ENCODE measurements at places on chromosomes 13 and 19.
A peak's percentile ranks its signal among the peaks of the same experiment; 100 is the strongest.

GRCh38 chr19:679418-680286 is 3.5 kb downstream of the FSTL3 start:
- peak; percentile 78 for DNase-seq

DNA sequence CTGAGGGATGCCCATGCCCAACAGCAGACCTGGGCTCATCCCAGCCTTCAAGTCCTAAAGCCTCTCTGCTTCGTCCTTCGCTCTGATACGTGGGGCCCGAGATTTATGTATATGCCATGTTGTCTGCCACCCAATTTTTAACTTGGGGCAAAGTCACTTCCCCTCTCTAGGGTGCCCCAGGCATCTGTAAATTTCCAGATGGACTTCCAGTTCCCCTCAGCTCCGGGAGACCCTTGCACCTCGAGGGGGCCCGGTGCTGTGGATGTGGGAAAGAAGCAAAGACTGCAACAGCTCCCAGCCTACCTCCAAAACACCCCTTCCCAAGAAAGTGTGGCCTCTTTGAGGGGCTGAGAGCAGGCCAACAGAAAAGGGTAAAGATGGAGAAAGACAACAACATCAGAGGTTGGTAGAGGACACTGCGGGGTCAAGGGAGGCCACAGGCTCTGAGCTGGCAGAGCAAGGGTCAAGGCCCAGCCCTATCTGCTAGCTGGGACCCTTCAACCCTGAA is 97.4 kb downstream of the STK24 start:
- DNase-seq: no peak

- DNase-seq: no peak
Observed at GRCh38 chr19:45355910-45356309, 14.5 kb downstream of the ERCC2 start.

- DNase-seq: peak; percentile 64
Observed at GRCh38 chr13:36418022-36418805, 14.1 kb upstream of the CCNA1 start.

- no peak for DNase-seq
Observed at GRCh38 chr19:21052902-21053301, 29.1 kb upstream of the ZNF714 start.

- DNase-seq: no peak
Observed at GRCh38 chr13:42992764-42993122, 702 bp upstream of the EPSTI1 start.

DNA sequence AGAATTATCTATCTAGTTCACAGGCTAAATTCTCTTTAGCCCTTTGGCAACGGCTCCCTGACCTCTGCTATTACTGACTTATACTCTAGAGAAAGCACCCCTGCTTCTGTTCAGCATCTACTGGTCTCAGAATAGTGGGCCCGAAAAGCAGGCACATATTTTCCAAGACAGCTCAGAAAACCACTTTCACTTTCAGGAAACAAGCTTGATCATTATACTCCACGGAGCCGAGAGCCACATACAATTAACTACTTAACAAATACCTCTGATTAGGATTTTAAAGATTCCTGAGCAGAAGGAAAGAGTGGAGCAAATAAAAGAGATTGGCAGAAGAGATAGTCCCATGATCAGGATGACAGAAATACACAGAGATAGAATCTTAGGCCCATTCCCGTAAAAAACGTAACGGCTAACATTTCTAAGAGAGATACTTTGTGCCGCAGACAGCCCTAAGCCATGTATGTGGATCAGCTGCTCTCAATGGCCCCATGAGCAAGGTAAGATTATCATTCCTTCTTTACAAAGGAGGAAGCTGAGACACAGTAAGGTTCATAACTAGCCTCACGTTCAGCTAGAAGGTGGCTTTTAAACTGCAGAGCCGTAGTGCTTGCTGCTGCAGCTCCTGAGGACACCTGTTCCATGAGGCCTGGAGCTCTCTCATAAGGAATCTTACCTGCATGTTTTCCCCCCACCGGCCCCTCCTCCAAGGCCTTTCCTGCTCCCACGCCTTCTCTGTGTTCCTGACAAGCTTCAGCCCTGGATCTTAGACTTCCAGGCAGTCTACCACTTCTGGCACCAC is 227.2 kb downstream of the FOXO1 start:
- DNase-seq: no peak

DNA sequence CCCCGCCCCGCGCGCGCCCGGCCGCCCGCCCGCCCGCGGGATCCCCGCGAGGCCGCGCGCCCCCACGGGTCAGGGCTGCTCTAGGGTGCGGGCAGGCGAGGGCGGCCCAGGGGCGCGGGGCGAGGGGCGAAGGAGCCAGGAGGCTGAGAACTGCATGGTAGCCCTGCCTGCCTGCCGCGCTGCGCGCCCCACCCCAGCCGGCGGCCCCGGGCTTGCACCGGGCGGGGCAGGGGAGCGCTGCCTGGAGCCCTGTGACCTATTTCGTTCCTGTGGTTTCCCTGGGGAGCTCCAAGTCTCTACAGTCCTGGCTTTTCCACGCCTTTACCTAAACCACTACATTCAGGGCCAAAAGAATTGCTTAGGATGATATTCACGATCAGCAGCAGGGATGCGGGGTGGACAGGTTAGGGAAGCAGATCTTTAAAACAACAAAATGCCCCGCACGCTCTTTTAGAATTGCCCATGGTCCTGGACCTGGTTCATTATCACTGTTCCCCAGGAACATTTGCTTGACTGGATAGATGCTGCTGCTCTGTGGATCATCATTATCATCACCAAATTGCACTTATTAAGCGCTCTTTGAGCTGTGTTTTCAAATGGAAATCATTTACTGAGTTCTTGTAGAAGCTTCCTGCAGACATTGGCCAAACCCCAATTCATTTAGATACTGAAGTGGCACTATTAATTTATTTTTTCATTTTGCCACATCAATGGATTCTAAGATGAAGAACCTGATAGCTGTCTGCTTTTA is 421 bp upstream of the GPR12 start:
- no peak for DNase-seq

DNA sequence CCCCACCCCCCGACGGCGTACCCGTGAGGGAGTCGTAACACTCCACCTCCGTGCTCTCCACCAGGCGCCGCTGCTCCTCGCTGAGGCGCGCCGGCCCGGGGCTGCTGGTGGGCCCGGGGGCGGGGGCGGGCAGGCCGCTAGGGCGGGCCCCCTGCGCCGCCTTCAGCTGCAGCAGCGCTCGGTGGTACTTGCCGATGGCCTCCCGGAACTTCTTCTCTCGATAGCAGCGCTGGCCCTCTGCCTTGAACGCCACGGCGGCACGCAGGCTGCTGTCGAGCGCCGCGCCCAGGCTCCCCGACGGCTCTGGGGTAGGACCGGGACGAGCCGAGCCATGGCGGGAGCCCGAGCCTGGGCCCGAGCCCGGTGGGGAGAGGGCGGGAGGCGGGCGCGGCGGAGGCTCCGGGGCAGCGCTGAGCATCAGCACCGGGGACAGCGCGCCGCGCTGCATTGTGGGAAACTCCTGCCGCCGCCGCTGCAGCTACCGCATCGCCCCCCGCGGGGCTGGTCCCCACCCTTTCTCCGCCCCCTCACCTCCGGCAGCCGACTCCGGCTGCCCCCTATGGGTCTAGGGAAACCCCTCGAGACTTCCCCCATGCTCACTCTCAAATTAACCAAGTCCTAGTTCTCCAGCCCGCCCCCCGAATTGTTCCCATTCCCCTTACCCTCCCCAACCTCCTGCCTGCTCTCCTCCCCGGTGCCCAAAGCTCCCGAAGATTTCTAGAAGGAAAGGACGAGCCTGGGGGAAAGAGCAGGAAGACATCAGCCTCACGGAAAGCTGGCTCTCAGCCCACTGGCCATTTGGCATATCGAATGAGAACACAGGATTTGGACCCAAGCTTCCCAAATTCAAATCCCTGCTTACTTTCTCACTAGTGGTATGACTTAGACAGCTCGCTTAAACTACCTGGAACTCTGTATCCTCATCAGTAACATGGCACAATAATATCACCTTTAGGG is at the start of gene TTC9B:
Gene TTC9B (minus strand): TSS at position 451 of the 957 bp plus-strand sequence. CDS start 3 bp downstream, at position 448.
- DNase-seq: no peak

DNA sequence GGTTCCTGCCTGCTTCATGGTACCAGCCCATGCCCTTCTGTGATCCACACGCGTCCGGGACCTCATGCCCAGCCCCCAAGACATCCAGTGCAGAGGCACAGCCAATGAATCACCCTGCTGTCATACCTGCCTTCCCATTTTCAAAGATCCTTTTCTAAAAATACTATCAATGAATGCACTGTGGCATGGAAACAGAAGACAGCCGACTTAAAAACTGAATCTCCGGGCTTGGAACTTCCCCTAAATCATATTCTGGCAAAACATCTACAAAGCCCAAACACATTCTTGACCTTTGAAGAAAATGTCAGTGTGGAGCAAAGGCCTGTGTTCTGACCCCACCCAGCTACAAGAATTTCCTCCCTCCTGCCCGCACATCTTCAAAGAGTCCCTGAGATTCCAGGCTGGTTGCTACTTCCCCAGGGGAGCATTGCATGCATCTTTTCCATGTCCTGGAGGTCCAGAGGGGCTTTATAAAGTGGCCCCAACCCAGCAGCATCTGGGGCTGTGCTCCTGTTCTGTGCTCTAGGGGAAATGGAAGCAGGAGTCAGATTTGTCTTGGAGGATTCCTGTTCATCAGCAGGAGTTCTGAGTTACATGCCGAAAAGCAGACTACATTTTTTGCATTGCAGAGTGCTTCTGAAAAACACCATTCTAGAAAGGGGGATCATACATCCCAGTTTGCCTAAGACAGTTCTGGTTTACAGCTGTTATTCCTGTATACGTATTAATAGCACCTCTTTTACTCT is 135.2 kb downstream of the USP12 start:
- DNase-seq: no peak

- no peak for DNase-seq
Observed at GRCh38 chr19:16518061-16518460, 21.9 kb downstream of the C19orf44 start.

GRCh38 chr13:69970520-69970919 is 137.1 kb upstream of the ATXN8OS start:
- DNase-seq: no peak

DNA sequence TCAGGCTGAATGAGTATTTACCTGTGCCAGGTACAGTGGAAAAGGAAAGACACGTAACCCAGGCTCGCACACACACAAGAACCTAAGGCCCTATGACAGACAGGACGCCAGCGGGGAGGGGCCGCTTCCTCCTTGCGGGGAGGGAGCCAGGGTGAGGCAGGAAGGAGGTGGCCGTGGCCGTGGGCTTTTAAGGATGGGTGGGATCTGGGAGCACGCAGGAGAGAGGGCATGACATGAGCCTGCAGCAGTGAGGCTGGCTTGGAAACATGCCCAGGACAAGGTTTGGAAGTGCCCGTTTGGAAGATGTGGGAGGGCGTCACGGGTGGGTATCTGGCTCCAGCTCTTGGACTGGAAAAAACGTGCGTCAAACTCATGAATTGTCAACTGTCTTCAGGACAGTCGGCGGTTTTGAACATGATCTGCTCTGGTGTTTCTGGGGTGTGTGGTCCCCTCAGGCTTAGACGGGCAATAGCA is 20.1 kb downstream of the SH3GL1 start:
- no peak for DNase-seq

DNA sequence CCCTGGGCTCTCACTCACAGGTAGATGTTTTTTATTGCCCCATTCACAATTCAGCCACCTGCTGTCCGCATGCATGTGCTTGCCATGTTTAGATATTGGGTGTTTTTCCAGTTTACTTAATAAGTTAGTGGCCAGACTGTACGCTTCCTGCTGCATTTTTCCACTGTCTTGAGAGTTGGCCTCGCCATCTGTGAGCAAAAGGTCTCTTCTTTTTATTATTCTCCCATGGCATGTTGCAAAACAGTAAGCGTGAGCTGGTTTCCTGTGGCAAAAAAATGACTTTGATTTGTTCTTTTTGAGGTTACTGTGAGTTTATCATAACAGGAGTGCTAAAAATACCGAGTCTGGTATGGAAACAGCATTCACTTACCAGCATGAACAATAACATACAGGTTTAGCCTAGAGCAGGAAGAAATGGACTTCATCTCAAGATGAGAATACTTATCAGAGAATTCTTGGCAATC is 46.0 kb downstream of the SAE1 start:
- peak; percentile 74 for DNase-seq

DNA sequence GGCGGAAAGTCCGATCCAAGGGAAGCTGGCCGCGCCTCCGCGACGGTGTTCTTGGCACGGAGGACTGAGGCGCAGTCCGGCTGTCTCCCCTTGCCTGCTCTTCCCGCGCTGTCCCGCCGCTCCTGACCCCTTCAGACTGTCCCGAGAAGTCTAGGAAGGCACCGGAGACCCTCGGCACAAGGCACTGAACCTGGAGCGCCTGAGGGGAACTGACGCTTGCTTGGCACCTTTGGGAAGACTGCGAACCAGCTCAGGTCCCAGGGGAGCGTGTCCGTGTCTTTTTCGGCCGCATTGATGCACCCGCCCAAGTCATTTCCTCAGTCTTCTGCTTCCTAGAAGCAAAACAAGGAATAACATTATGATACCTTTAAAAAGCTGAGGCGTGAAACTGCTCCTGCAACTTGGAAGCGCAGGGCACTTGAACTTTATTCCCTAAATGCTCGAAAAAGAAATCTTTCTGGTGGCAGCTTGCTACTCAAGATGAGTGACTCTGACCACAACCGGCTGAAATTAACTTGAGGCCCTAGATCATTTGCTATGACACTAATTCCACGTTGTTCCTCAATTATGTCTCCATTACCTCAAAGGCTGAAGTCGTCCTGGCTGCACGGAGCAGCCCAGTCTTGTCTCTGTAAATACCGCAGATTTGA is 735 bp upstream of the FLT1 start:
- no peak for DNase-seq

DNA sequence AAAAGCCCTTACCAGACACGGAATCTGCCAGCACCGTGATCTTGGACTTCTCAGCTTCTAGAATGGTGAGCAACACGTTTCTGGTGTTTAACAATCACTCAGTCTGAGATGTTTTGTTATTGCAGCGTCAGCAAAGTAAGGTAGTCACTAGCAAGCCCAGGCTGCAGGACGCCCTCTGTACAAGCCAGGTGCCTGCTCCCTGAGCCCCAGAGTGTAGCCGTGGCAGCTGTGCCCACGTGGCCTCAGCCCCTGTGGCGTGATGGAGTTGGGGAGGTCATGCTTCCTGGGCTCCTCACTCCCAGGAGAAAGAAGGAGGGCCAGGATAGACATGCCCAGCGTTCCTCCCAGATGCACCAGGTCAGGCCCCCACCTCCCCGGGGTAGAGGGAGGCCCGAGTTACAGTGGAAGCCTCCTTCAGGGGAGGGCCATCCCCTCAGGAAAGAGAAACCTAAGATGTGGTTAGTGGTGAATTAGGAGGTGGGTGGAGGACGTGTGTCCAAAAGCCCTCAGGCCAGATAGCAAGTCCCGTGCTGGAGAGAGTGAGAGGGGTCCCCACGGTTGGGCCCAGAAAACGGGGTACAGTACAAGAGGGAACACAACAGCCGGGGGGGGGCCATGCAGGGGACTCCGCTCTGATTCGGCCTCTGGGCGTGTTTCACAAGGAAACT is 169.6 kb upstream of the SOX1 start:
- DNase-seq: no peak

Measured in skeletal muscle cell (primary cell).